ENCODE measurements at places on chromosomes 5 and 9.

DNA sequence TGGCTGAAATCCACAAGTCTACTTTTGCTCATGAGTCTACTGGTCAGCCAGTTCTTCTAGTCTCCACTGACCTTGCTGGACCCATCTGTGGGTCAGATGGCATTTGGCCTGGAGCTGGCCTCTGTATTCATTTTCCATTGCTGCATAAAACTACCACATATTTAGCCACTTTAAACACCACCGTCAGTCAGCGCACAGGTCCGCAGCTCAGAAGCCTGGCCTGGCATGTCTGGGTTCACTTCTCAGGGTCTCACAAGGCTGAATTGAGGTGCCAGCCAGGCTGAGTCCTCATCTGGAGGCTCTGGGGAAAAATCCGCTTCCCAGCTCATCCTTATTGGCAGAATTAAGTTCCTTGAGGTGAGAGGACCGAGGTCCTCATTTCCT is 54.7 kb downstream of the BARX1 start:
- no peak for DNase-seq

- DNase-seq, result no peak
Measured at GRCh38 chr5:149216496-149216895, 55.2 kb upstream of the AFAP1L1 start.

- DNase-seq, result no peak
Measured at GRCh38 chr5:40762705-40763104, 6.9 kb upstream of the TTC33 start.

GRCh38 chr9:35618854-35619799 is 914 bp upstream of the CD72 start:
- no peak for DNase-seq

- no peak for DNase-seq
Measured at GRCh38 chr9:136521537-136521936, 24.3 kb downstream of the NOTCH1 start.

DNA sequence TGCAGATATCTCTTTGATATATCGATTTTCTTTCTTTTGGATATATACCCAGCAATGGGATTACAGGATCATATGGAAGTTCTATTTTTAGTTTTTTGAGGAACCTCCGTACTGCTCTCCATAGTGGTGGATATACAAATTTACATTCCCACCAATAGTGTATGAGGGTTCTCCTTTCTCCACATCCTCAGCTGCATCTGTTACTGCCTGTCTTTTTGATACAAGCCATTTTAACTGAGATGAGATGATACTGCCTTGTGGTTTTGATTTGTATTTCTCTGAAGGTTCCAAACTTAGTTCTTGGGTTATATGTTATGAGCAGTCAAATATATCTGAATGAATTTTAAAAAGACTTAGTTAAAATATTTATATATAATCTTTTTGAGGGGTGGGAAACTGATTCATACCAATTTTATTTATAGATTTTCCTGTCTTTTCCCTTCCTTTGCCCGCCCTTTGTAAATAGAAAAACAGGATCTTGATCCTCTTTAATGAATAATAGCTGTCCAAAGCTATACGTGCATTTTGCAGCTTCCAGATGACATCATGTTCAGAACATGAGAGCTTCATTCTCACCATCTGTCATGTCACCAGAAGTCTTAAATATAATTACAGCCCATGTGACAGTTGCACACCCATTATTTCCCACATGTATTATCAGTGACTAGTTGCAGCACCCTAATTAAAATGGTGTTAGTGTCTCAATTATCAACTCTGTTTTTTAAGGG is 6.2 kb upstream of the ARHGEF28 start:
- no peak for DNase-seq

All from amniotic stem cell (primary cell).